ENCODE measurements at places on chromosomes 3 and 15.

DNA sequence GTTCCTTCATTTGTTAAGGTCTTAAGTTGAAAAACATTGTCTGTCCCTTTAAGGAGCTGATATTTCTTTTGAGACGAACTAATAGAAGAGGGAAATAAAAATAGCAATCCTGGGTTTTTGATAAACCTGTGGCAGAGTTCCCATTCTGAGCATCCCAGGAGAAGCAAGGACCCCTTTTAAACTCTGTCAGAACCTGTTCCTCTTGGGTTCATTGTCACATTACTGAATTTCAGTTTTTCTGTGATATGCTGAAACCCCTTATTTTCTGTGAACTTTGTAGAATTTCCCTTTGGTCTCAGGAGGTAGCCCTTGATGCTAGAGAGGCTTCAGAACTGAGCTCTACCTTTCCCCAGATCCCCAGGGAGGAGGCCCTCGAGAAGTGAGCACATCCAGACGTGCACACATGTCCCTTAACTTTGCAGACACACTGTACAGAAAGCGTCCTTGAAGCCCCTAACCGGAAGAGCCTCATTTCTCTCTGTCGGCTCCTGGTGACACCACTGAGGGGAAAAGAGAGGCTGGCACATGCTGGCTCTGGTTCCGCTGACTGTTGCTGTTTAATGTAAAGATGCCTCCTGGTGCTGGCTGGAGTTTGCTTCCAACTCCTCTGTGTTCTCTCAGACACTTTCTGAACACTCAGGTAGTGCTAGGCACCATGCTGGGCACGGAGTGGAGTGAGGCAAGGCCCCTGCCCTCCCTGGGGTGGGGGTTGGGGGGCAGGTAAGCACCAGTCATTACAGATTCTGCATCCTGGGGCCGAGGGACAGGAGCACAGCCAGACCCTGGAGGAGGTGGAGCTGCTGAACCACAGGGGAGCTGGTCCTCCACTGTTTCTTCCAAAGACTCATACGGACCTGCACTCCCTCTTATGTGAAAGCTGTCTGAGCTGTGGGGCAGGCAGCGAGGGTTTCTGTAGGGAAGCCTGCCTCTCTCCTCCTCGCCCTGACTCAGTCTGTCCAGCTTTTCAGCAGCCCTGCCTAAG lies 77.5 kb downstream of the CHDH start:
- DNase-seq, result no peak

DNA sequence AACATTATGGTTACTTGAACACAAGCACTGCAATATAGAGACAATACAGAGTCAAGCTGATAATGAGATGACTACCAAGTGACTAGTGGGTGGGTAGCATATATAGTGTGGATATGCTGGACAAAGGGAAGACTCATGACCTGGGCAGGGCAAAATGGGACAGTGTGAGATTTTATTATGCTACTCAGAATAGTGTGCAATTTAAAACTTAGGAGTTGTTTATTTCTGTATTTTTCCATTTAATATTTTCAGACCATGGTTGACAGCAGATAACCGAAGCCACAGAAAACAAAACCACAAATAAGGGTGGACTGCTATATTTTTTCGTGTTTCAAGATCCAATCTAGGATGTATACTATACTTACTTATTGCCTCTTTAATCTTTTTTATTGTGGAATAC lies 19.6 kb downstream of the GALK2 start:
- DNase-seq, result no peak

GRCh38 chr15:22956978-22957260 lies 23.2 kb downstream of the CYFIP1 start:
- DNase-seq, result no peak

- DNase-seq, result peak; percentile 76
Measured at GRCh38 chr3:141454906-141455602, 31.8 kb upstream of the RASA2 start.

- no peak for DNase-seq
Measured at GRCh38 chr3:23682646-23683045, 123.1 kb upstream of the UBE2E1 start.

- no peak for DNase-seq
Measured at GRCh38 chr15:66714543-66714981, 12.5 kb downstream of the SMAD6 start.

- DNase-seq, result no peak
Measured at GRCh38 chr15:59292442-59293151, 80.1 kb downstream of the MYO1E start.
